Stimulated activated CD4-positive, alpha-beta T cell treated with anti-CD3 and anti-CD28 coated beads, Interleukin-4, amount 100 ng/mL, for 4 hours (primary cell): ENCODE measurements at places on chromosomes 12 and 14.

DNA sequence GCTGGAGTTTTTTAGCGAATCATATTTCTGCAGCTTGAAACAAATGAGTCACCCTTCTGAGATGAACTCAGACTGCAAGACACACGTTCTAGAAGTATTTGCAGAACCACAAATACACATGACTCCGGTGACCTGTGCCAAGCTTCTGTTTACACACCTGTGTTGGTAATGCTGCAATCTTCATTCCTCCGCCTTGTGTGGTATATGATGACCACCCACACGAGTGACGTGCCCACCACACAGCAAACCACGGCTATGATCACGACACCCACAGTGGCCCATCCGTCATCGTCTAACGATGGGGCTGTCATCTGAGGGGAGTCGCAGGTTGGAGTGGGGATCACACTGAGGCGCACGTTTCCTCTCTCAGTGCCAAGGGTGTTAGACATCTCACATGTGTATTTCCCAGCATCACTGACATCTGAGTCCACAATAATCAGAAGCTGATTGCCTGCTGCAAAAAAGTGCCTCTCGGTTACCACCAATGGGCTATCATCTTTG is 43.0 kb downstream of the LRIG3 start:
- no peak for DNase-seq

DNA sequence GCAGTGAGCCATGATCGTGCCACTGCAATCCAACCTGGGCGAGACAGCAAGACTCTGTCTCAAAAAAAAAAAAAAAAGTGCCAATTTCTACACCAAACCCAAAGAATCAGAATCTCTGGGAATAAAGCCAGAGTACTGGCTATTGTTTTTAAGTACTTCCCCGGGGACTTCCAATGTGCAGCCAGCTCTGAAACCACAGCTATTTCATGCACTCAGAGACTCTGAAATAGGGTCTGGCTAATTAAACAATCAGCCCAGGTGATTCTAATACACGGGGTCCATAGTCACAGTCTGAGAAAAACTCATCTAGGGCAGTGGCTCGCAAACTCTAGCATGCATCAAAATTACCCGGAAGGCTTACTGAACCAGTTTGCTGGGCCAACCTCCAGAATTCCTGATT is 56.3 kb downstream of the SIX6 start:
- DNase-seq = no peak

DNA sequence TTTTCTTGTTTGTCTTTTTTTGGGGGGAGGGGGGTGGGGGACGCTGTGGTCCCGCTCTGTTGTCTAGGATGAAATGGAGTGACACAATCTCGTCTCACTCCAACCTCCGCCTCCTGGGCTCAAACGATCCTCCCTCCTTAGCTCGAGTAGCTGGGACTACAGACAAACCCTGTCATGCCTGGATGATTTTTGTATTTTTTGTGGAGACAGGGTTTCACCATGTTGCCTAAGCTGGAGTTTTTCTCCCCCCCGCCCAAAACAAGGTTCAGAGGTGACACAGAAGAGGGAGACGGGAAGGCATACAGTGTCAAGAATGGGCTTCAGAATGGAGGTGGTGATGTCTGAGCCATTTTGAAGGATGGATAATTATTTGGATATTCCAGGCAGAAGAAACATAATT is 116.9 kb upstream of the ATF1 start:
- no peak for DNase-seq

DNA sequence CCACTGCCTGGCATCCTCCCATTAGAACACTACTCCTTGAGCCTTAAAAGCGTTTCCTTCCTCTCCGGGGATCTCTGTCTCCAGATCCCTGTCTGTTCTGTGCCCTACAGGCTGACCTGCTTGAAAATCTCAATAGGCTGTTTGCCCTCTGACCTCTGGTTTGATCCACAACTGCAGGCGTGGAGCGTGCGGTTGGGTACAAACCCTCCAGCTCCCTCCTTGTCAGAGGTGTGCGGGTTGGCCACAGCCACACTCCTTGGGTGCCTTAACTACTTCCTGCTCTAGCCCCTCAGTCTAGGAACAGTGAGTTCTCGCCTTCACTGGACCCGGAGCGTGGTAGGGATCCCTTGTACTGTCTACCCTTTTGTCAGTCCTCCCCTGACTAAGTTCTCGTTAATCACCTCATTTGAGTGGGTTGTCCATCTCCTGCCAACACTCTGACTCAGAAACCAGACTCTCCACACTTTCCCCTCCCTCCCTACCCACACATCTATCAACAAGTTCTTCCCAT is 33.1 kb downstream of the CMKLR1 start:
- no peak for DNase-seq

DNA sequence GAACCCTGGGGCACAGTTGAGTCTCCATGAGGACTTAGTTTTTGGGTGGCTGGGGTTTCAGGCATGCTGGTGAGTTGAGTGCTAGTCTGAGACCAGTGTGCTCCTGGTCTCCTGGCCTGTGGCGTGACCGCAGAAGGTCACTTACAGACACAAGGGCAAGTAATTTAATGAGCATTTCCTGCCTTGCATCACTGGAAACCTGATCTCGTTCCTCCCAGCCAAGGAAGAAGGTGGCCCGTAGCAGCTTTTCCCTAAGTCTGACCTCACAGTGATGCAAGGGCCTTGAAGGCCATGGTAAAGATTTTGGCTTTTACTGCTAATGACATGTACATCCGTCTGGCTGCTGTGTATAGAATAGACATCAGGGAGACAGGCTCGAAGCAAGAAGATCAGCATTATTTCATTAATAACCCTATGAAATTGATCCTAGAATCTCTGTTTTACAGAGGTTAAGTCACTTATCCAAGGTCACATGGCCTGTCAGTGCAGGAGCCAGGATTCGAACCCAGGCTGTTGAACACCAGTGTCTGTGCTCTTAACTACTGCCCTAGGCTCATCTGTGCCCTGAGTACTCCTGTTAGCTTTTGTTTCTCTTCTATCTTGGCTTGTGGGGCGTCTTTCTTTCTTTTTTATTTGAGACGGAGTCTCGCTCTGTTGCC is 4.6 kb downstream of the TMEM120B start:
- DNase-seq = no peak

DNA sequence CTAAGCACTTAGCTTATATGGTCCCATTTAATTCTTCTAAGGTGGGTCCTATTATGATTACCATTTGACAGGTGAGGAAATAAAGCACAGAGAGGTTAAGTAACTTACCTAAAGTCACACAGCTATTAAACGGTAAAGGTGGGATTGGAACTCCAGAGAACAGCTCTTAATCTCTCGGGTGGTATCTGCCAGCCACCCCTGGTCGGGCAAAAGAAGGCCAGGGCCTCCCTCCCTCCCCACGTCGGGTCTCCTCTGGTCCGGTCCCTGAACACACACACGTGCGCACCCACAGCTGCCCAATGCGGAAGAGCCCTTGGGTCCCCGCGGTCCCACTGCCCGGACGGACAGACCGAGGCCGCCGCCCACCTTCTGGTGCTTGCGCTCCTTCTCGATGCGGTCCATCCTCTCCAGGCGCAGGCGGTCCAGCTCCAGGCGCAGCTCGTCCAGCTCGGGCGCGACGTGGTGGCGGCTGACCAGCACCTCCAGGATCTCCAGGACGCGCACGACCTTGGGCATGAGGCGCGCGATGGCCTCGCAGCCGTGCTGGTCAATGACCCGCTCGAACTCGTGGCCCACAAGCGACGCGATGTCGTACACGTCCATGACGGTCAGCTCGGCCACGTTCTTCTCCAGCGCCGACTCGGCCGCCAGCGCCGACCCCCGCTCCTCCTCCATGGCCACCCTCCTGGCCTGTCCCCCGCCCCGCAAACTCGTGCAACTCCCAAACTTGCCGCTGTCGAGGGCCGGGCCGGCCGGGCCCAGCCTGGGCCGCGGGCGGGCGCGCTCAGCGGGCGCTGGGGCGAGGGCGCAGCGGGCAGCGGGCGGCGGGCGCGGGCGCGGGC is 490 bp downstream of the RILPL1 start:
- peak; percentile 5 for DNase-seq

DNA sequence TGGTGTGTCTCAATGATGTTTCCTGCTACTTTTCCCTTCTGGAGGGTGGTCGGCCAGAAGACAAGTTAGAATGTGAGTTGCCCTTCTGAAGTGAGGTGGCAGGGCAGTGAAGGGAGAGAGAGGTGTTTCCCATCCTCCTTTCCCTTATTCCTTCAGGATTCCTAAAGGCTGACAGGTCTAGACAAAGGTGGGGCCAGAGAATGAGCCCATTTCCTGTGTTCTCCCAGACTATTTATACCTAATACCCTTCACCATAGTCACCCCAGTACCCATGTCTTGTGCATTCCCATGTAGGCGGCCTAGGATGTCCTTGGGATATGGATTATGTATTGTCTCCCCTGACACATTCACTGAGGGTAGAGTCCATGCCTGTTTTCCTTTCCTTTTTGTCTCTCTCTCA is 7.0 kb downstream of the DGKA start:
- no peak for DNase-seq

DNA sequence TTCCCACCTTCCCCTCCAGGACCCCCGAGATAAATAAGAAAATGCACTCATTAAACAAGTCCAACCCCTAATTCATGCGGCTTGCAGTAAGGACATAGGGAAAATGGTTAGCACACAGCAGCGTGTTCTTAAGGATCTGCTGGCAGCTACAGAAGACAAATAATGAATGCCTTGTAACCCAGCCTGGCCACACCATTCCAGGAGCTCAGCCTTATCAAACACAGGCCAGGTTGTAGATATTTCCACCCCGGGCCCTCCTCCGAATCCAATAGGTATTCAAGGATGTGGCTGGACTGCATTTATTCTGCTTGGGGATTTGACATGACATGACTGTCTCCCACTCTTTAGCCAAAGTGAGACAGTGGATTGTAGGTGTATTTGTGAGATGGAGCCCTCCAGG is 245.1 kb downstream of the SLC41A2 start:
- DNase-seq = no peak

DNA sequence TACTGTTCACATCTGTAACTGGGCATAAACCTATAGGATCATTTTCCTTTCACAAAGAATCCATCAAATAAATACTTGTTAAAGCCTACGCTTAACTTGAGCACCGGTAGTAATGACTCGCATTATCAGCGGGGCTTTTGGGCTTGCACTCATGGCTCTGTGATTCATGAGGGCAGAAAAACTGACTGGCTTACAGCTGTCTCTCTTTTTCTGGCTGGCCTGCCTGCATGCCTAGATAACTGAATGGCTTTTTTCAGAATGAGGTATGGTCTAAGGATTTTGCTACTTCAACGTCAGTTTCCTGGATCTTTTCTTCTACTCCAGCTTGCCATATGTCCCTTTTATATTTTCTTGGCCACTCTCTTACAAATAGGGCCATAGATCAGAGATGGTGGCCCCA is 531.1 kb downstream of the NRXN3 start:
- DNase-seq = no peak

DNA sequence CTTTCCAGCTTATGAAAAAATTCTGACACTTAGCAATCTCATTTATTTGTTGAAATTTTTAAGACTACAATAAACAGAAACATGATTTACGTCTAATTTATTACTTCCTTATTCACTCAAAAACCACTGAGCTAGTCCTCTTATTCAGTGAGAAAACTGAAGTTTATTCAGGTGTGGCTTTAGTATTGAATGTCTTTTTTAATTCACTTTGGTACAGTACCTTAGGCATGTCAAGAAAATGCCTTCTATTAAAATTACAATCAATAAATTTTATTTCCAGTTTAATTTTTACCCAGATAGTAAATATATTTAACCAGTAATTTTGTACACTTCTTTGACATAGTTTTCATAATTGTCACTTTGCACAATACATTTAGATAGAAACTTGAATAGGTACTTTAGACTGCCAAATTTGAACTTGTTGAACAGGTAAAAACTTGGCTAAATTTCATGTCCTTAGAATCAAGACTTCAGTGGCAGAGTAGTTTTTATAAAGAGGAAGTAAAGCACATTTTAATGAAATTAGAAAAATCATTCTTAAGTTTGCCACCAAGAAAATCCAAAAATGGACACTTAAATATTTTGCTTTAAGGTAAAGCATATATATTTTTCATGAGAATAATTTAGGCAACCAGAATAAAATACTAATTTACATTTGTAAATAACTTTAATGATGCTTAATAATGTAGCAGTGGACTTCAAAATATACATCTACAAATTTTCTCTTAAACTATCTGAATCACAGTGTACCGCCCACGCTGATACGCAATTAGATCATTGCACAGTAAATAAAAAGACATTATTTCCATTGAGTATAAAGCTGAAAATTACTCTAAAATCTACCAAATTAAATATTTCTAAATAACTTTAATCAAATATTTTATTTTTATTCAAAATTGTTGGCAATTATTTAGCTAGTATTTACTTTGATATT is 159.1 kb downstream of the RASSF9 start:
- DNase-seq = no peak

GRCh38 chr12:122473543-122474323 is 27.0 kb downstream of the ZCCHC8 start:
- DNase-seq = peak; percentile 19

- no peak for DNase-seq
These were observed 50.2 kb downstream of the SETD3 start for GRCh38 chr14:99430491-99430890.

DNA sequence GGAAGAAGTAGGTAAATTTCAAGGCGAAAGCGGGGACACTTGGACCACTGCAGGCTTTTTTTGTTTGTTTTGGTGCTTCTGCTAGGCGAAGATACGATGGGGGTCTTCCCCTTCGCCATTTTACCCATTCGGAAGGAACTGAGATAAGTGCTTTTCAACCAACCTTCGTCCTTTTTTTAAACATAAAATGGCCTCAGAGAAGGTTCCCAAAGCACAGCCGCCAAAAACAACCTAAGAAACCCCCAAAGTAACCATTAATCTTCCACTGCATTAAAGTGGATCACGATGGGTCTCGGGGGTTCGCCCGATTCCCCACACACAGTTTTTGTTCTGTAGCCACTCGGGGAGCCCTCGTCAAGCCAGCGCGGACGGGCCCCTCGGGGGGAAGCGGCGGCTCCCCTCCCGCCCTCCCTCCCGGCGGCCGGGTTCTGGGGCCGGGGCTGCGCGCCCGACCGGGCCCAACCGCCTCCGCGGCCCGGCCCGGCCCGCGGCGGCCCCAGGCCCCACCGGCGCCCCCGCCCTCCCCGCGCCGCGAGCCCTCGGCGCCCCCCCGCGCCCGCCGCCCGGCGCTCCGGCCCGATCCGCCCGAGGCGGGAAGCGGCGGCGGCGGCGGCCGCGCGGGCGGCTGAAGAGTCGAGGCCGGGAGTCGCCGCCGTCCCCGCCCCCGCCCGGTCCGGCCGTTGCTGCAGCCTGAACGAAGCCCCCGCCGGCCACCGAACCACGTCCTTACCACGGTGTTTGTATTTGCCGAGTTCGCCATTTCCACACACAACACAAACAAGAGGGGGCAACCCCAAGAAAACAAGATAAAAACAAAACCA is 790 bp downstream of the GTF2A1 start:
- DNase-seq = peak; percentile 12

- no peak for DNase-seq
These were observed 43.3 kb downstream of the OTOGL start for GRCh38 chr12:80142640-80143039.

GRCh38 chr12:112126000-112126438 is 659 bp downstream of the TRAFD1 start:
- DNase-seq = no peak

DNA sequence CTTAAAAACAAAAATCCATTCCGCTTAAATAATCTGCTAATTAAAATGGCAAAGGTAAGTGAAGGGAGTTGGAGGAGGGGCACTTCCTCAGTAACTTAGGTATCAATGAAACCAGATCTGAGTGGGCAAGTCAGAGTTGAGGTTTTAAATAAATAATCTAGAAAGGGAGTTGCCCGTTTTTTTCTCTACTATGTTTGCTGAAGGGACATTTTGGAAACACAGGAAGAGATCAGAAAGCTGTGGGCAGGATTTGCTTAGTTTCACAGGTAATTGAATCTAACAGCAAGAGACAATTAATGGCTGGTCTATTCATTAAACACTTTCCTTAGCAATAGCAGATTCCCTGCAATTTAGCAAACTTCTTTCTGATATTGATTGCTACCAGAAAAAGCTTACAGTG is 186.0 kb upstream of the ABCD2 start:
- DNase-seq = no peak

GRCh38 chr14:105531894-105532623 is 5.7 kb downstream of the TMEM121 start:
- no peak for DNase-seq
